Stimulated activated CD4-positive, alpha-beta T cell treated with anti-CD3 and anti-CD28 coated beads, TNF-alpha, amount 100 ng/mL, for 4 hours (primary cell): ENCODE measurements at places on chromosomes 11 and 22.

DNA sequence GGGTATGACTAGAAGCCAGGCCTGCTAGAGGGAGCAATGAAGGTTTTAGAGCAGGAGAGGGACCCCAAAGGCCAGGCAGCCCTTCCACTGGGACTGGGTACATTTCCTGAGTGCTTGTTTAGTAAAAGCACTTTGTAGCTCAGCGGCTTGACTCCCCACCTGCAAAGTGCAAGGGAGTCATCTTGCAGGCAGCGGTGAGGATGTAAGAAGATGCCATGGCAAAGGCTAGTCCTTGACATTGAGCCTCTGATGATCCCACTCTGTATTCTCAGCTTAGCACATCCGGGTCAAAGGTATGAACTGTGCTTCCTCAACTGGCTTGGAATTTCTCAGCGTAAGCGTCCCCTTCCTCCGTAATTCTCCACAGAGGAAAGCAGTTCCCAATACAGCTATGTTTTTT is 3.1 kb upstream of the UBE2L3 start:
- DNase-seq = no peak

DNA sequence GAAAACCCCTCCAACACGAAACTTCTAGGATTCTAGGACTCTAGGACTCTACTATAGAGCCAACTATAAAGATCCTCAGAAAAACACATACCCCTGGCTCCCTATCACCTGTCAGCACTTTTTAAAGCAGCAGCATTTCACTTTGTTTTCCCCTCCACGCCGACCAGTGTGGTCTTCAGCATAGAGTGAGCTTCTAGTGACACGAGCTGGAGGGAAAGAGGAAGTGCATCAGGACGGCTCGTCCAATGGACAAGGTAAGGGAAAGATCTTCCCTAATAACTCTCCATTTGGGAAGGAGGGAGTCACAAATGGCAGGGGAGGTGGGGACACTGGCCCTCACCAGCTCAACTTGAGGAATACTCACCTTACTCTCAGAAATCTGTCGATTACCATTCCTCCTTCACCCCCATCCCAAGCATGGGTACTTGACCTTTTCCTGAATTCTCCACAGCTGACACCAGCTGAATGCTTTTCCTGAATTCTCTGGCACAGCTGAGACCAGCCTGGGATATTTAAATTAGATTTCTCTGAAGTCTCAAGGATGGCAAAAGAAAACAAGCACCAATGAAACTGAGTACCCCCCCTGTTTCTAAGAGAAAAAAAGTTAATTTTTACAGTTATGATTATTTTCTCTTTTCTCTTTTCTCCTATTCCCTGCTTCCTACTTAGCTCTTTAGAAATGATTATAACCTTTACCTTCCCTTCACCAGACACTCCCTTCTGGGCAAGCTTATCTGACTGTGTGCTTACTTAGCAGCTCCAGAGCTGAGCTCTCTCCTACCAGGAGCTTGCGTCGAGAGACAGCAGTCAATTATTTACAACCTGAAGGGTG is 33.3 kb upstream of the NNMT start:
- no peak for DNase-seq

- peak; percentile 32 for DNase-seq
Observed at GRCh38 chr22:42169055-42169469, 38.5 kb upstream of the CYP2D6 start.

GRCh38 chr22:50092342-50092741 is 2.5 kb downstream of the MOV10L1 start:
- DNase-seq = no peak

GRCh38 chr11:19101796-19102520 is 15.0 kb upstream of the ZDHHC13 start:
- DNase-seq = no peak

DNA sequence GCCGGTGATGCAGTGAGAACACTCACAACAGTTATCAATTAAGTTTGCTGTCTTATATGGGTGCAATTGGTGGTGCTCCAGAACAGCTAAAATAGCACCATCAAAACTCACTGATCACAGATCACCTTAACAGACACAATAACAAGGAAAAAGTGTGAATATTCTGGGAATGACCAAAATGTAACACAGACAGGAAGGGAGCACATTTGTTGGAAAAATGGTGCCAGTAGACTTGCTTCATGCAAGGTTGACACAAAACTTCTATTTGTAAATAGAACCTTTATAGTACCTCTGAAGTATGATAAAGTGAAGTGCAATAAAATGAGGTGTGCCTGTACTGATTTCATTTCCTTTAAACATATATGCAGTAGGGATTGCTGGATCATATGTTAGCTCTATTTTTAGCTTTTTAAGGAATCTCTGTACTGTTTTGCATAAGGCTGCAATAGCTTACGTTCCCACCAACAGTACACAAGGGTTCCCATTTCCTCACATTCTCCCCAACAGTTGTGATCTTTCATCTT is 56.7 kb upstream of the GLYATL1B start:
- DNase-seq = no peak

- DNase-seq = no peak
Observed at GRCh38 chr11:44047298-44047697, 483 bp upstream of the ACCSL start.

DNA sequence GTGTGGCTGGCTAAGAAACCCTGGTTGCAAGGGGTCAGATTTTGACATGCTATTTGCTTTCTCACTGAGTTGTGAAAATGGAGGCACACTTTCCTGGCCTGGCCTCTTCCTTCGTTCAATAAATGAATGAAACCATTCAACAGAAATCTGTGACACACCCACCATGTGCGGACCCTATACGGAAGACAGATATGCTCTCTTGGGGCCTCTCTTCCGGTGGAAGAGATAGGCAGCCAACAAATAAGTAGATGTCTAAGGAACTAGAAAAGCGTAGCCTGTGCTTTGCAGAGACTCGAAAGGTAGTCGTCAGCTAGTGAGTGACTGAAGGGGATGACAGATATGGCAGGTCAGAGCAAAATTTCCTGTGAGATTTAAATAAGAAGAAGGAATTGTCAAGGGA is 5.3 kb downstream of the KCNQ1OT1 start:
- DNase-seq = no peak

DNA sequence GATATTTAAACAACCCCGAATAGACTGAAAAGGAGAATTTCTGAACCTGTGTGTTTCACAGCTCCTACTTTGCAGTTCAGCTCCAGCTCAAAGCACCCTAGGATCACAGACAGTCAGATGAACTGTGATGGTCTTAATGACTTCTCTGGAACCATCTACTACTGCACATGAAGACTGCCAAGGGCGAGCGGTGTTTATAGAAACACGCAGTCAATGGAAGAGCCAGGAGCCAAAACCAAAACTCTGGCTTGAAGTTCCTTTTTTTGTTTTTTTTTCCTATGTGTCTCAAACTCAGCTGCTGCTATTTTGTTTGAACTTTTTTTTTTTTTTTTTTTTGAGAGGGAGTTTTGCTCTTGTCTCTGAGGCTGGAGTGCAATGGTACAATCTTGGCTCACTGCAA is 382.6 kb upstream of the SYN3 start:
- no peak for DNase-seq

DNA sequence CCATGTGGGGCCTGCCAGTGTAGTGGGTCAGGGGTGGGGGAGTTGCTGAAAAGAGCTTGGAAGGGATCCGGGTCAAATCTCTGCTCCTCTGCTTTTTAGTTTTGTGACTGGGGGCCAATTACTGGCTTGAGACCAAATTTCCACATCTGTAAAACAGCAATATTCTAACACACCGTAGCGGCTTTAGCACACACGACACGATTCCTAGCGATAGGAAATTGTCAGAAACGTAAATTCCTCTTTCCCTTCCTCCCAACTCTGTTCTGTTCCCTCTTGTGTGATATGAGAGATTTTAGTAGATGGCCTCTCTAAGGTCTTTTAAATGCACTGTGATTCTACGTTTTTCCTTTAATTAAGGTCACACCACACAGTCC is 71.9 kb downstream of the MICAL2 start:
- no peak for DNase-seq

DNA sequence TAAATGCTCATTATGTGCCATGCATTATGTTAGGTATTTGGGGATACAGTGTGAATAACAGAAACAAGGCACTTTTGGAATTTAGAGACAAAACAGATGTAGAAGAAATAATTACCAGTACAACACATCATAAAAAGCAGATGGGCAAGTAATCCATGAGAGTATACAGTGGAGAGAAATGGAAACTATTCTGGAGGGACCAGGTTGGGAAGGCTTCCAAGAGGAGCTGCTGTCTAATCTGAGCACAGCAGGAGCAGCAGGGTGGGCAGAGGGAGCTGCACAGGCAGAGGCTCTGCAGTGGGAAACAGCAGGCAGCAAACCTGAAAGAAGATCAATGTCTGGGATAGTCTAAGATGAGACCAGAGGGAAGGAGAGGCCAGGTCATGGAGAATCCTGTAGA is 268.7 kb upstream of the CCDC90B start:
- no peak for DNase-seq

DNA sequence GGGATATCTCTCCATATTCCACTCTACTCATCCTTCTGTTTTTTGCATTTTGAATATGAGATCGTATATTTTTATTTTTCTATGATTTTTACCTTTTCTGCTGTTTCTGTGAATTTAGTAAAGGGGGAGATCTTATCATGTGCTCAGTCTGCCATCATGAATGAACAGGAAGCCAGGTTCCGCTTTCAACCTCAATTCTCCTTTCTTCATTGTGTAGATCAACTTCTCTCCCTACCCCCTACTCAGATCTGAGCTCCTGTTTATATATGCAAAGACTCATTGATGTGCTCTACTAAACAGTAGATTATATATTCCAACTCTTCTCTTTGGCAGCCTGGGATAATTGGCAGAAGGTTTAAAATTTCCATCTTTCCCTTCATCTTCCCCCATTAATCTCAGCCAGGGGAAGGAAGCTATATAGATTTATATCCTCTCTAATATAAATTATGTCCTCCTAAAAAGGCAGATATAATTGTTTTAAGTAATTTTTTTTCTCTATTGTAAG is 336.7 kb upstream of the PLET1 start:
- no peak for DNase-seq

GRCh38 chr11:128619540-128620308 is 32.4 kb upstream of the ETS1 start:
- no peak for DNase-seq

DNA sequence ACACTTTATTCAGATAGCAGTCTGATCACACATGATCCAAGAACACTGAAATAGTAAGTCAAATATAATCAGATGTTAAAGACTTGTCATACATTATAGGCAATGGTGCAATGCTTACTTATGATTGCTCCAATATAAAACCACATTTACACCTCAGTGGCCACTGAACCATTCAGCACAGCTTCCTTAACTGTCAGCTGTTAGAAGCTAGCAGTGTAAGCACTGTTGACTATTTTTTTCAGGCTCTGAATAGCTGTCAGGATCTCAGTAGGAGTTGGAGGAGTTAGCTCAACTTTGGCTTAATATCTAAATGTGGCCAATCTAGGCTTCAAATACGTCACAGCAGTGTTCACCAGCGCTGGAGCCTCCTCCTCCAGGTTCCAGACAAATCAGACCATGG is 36.6 kb downstream of the METTL15 start:
- DNase-seq = no peak

DNA sequence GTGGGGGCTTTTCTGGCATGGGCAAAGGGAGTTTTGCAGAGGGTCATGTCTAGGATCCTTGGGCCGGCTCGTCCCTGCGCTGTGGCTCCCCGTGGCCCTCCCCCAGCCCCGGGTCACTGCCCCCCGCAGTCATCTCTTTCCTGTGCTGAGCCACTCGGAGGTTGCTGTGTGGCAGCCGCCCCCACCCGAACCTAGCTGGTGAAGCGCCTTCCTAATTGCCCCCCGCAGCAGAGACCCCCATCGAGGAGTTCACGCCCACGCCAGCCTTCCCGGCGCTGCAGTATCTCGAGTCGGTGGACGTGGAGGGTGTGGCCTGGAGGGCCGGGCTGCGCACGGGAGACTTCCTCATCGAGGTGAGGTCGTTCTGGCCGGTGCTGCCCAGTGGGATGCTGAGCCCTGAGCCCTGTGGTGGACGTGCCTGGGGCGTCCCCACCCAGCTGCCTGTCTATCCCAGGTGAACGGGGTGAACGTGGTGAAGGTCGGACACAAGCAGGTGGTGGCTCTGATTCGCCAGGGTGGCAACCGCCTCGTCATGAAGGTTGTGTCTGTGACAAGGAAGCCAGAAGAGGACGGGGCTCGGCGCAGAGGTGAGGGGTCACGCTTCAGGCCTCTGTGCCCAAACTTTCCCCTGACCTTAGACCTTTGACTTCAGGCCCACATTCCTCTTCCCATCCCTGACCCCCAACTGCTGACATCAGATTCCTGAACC is 32.0 kb downstream of the SHANK3 start:
- DNase-seq = no peak

DNA sequence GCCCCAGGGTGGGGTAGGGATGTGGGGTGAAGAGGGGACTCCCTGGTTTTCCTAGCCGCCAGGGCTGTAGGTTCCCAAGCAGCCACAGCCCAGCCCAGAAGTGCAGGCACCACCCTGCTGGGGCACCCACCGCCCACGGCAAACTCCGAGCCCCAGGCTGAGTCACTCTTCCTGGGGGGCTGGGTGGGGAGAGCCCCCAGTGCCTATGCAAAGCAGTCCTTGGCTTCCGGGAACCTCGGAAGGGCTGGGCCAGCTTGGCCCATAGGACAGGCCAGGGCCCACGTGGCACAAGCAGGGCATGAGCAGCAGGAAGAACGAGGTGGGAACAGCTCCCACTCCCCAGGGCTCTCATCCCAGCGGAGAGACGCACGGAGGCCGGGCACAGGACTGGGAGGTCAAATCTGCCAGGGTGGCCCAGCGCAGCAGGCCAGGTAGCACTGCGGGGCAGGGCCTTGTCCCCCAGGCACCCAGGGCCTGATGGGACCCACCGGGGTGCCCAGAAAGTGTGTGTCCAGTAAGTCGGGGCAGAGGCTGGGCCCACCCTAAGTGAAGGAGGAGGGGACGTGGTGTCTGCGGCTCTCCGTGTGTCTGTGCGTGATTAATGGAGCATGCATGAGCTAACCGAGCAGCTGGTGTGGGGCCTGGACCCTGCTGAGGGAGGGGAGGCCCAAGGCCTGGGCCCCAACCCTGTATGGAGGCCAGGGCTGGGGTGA is 4.6 kb upstream of the IL17REL start:
- peak; percentile 67 for DNase-seq

- DNase-seq = no peak
Observed at GRCh38 chr22:49569286-49570031, 258.2 kb downstream of the BRD1 start.

GRCh38 chr11:62726156-62726914 is 922 bp downstream of the HNRNPUL2 start:
- DNase-seq = no peak

GRCh38 chr22:36862251-36863242 is 1.7 kb downstream of the NCF4 start:
- no peak for DNase-seq

DNA sequence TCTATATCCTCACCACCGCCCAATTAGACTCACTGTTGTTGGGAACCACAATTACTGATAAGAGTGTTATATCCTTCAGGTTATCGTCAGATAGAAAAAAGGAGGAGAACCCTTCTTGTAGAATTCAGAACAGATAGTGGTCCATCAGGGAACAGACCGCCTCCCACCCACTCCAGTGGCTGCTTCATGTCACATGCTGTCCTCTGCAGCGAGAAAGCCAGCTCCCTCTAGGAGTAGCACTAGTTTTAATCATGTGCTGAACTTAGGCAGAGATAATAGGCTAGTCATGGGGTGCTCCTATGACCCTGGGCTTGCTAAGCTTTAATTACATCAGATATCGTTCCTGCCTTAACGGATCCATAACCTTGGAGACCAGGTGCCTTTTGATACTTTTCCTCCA is 51.5 kb upstream of the RAB1B start:
- no peak for DNase-seq

- DNase-seq = no peak
Observed at GRCh38 chr22:32682990-32683389, 118.5 kb upstream of the TIMP3 start.
